ENCODE measurements at places on chromosomes 4 and X.

DNA sequence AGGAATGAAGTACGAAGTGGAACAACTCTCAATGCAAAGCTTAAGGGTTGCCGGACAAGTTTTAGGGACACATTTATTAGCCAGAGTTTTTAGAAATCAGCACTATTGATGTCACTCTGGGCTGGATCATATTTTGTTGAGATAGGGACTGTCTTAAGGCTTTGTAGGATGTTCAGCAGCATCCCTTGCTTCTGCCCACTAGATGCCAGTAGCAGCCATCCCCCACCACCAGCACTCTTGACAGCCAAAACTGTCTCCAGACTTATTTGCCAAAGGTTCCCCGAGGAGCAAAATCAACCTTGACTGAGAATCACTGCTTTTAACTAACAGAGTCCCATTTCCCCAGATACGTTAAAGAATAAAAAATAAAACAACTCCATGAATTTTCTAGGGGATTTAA is 1497.3 kb downstream of the STIM2 start:
- DNase-seq: no peak

DNA sequence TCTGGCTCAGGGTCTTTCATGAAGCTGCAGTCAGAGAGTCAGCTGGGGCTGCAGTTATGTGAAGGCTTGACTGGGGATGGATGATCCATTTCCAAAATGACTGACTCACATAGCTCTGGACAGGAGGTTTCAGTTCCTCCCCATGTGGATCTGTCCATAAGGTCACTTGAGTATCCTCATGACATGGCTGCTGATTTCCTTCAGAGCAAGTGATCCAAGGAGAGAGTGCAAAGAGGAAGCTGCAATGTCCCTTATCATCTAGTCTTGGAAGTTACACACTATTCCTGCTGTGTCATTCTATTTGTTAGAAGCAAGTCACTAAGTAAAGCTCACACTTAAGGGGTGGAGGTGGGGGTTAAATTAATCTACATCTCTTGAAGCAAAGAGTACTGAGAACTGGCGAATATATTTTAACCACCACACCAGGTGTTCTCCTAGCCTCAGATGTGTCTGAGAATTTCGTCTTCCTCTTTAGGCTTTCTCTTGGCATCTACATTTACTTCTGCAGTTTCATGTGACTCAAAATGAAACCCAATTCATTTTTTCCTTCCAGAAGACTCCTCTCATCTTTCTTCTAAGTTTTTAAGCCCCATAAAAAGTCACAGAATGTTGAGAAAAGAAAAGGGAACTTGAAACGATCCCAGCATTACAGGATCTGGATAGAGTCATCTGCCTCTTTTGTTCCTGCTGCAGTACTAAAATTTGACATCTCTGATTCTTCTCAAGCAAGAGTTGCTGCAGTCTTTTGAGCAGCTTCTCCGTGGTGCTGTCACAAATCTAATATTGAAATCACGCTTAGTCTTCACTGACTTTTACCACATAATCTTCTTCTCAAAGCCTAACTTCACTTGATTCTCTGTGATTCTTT is 3.8 kb upstream of the GRPR start:
- no peak for DNase-seq

- DNase-seq: no peak
Observed at GRCh38 chr4:177393236-177393635, 49.0 kb downstream of the AGA start.

DNA sequence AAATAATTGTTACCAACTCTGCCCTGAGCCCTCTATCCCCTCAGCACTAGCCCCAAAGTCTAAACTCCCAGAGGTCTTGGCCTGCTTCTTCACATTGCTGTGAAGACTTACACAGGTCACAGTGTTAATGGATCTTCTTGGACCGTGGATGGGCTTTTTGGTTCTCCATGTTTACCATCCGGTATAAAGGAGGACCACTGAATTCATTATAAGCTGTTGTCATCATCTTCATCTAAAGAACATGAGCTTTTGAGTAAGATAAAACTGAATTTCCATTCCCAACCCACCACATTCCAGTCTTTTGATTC is 8.5 kb downstream of the NUDT11 start:
- DNase-seq: no peak

DNA sequence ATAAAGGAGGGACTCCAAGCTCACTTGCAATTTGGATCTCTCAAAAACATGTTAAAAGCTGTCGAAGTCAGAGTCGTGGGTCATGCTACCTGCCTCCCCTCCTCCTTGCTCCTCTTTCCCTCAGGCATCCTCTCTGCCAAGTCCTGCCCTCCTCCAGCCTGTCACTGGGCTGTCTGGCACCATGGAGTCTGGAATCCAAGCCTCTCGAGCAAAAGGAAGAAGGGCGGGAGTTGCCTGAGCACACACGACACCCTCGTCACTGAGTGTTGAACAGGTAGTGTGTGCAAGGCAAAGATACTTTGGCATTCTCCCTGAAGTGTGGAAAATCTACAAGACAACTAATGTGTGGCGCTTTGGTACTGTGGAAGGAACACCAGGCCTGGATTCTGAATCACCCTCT is 62.2 kb downstream of the HAUS3 start:
- no peak for DNase-seq

GRCh38 chrX:11733614-11734013 is 24.4 kb upstream of the MSL3 start:
- no peak for DNase-seq

GRCh38 chrX:5155301-5155700 is 1073.4 kb downstream of the NLGN4X start:
- DNase-seq: no peak

- DNase-seq: no peak
Observed at GRCh38 chrX:70262952-70263567, 3.1 kb upstream of the P2RY4 start.

- no peak for DNase-seq
Observed at GRCh38 chr4:82739287-82740190, 59.1 kb downstream of the SCD5 start.

DNA sequence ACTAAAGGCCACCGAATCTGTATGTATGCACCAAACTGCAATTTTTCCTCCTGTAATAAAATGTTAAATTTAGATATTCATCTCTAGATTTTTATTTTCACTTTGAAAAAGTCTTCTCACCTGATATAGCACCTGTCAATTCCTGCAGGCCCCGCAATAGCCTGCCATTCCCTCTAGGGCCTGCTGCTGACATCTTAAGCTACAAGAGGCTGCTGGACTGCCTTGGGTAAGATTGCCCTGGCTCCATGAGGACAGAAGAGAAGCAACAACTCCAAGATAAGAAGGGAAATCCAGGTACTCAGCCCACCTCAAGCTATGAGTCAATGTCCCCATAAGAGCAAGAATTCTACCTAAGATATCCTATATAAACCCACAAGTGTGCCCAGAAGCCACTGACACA is 230.2 kb upstream of the AGTR2 start:
- no peak for DNase-seq

- DNase-seq: no peak
Observed at GRCh38 chr4:7104366-7105031, 36.6 kb upstream of the GRPEL1 start.

- no peak for DNase-seq
Observed at GRCh38 chrX:41971346-41971745, 48.0 kb upstream of the CASK start.

DNA sequence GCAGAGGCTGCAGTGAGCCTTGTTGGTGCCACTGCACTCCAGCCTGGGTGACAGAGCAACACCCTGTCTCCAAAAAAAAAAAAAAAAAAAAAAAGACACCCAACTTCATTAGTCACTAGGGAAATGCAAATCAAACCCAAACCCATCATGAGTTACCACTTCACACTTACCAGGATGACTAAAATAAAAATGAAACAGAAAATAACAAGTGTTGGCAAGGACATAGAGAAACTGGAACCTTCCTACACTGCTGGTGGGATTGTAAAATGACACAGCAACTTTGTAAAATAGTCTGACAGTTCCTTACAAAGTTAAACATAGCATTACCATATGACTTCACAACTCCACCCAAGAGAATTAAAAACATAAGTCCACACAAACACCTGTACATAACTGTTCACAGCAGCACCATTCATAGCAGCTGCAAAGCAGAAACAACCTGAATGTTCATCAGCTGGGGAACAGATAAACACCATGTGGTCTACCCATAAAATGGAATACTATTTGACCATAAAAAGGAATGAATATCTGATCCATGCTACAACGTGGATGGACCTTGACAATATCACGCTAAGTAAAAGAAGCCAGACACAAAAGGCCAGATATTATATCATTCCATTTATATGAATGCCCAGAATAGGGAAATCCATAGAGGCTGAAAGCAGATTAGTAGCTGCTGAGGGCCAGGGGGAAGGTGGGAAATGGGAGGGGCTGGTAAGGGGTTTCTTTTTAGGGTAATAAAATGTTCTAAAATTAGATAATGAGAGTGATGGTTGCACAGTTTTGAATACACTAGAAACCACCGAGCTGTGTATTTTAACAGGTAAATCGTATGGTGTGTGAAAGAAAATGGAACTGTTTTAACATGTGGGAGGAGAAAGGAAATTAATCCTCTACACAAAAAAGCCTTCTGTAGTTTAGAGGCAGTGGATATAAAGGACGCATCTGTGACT is 18.3 kb downstream of the CD99L2 start:
- DNase-seq: no peak
